Activated CD4-positive, alpha-beta T cell treated with anti-CD3 and anti-CD28 coated beads, Interleukin-2, amount 50 U/mL, for 48 hours (primary cell): ENCODE measurements at places on chromosomes 13 and 19.
A peak's percentile ranks its signal among the peaks of the same experiment; 100 is the strongest.

DNA sequence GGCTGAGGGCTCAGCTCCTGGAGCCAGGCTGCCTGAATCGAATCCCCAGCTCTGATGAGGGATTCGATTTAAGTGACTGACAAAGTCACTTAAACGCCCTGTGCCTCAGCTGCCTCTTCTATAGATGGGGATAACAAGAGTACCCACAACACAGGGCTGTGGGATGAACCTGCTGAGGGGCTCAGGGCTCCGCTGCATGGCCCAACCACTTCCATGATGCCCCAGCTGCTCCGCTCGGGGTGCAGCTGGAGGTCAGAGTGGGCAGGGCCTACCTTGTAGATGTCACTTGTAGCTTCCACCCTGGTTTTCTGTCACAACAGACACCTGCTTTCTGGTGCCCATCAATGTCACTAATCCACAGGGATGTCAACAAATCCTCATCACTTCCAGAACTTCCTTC, 39.2 kb downstream of the STK24 start:
- no peak for DNase-seq

DNA sequence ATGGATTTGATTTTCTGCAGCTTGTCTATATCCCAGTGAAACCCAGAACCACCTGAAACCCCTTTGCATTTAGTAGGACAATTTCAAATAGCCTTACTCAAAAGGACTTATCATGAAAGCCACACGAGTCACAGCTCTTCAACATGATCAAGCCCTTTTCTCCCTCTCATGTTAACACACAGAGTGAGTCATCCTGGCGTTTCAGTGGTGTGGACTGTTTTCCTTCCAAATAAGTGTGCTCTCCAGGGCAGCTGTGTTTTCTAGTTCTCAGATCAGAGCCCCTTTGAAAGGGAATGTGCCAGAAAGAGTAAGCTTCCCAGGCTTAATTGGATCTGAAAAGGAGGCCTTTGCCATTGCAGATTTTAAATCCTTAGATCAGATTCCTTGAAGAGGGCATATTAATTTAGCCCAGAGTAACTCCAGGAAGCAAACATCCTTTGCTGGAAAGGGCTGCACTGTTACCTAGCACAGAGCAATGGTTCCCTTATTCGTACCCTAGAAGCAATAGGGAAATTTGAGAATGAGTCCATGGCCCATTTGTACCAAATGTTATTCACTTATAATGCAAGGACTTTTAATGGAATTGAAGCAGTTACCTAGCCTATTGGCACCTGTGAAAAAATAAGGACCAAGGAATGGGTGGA, 51.3 kb downstream of the ERICH6B start:
- no peak for DNase-seq

DNA sequence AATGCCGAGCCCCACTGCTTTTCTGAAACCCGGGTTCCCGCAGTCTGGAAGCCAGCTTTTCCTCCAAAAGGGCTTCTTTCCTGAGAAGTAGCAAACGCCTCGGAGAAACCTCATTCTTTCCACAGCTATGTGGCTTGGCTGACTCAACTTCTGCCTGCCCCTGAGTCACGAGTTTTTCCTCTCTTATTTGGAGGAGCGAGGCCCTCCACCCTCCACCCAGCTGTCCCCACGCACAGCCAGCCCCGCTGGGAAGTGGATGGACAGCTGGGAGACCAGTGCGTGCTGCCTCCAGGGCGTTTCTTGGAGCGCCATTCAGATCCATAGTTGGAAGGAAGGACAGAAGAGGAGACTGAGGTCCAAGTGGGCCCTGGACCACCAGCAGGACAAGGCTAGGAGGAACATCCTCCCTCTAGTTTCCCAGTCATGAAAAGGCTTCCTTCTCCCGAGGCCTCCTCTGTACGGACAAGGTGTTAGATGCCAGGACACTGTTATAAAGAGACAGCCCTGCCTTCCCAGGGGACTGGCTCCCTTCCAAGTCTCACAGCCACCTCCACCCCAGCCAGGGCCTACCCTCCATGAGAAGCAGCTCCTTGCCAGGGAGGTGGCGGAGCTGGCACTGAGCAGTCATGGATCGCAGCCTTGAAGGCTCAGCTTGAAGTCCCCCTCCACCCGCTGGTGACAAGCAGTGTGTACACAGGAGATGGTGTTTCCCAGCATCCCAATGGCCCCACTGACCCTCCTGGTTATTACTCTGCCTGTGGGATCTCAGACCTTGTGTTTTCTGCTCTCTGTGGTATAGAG, 2.5 kb upstream of the PLEKHF1 start:
- DNase-seq: peak; percentile 61

- DNase-seq: no peak
Observed at GRCh38 chr19:27764186-27764804, 1448.7 kb downstream of the UQCRFS1 start.

DNA sequence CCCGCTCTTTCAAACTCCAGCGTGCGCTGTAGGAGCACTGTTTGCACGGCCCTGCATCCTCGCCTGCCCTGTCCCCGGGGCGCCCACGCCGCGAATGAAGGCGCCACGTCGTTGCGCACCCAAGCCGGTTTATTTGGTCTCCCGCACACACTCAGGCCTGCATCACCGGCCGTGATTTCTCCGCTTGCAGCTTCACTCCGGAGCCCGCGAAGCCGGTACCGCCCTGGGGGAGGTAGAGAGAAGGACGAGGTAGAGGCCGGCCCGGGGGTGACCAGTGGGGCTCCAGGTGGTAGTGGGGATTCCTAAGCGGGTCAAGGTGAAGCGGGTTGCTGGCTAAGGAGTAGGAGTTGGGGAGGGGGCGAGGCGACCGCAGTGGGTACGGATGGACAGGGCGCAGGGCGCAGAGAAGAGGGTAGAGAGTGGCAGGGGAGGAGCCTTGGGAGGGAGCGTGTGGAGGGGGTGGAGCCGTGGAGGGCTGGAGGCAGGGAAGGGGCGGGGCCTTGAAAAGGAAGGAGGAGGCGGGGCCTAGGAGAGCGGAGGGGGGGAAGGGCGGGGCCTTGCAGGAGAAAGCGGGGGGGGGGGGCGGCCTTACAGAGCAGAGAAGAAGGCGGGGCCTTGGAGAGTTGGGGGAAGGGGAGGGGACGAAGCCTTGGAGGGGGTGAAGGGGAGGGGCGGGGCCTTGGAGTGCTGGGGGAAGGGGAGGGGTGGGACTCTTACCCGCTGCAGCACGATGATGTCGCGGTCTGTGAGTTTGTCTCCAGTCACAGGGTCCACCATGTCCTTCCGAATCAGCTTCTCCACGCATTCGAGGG, 24.6 kb downstream of the NOSIP start:
- peak; percentile 84 for DNase-seq

GRCh38 chr13:80979035-80979641, 638.2 kb upstream of the SPRY2 start:
- peak; percentile 6 for DNase-seq

DNA sequence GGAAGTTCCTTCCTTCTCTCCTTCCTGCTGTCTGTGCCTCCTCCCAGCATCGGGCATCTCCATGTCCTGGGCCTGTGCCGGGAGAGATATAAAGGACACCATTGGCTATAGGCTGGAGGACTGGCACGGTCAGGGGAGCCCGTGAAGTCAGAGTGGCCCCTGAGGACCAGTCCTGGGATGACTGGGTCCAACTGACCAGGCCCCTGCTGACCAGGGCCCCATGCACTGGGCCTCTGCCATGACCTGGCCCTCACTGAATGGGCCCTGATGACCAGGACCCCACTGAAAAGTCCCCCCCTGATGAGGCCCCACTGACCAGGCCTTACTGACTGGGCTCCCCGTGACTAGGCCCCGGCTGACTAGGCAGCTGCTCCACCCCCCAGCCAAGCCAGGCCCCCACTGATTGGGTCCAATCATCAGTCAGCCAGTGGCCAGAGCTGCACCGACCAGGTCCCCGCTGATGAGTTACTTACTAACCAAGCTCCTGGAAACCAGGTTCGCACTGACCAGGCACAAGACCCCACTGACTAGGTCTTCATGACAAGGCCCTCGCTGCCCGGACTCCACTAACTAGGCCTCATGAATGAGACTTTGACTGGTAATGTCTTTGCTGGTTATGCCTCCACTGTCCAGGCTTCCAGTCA, 20.0 kb upstream of the ZNF14 start:
- DNase-seq: no peak

DNA sequence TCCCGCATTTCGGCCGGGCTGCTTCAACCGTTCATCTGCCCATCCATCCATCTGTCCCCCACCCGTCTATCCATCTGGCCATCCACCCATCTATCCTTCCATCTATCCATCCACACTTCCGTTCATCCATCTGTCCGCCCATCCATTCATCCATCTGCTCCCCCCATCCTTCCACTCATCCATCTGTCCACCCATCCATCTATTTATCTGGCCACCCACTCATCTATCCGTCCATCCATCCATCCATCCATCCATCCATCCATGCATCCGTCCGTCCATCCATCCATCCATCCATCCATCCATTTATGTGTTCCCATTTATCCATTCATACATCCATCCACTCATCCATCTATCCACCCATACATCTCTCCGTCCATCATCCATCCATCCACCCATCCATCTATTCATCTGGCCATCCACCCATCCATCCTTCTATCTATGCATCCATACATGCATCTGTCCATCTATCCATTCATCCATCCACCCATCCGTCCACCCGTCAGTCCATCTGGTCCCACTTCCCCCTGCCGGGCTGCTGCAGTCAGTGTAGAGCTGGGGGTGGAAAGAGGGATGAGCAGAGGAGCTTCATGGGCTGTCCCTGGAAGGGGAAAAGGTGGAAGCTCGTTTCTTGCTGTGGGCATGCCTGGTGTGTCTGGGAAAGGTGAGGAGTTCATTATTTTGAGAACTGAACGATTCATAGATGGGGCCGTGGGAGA, 722 bp downstream of the HSD11B1L start:
- no peak for DNase-seq

- peak; percentile 65 for DNase-seq
Observed at GRCh38 chr13:113930671-113931637, 42.9 kb downstream of the C13orf46 start.

GRCh38 chr19:12800466-12800770, 1.2 kb downstream of the PRDX2 start:
- no peak for DNase-seq
